ENCODE measurements at places on chromosomes 2 and 18. TPM values are rescaled to one million over a fixed set of nuclear protein-coding genes. Genes with fewer than 3 reads are reported as not detected.

DNA sequence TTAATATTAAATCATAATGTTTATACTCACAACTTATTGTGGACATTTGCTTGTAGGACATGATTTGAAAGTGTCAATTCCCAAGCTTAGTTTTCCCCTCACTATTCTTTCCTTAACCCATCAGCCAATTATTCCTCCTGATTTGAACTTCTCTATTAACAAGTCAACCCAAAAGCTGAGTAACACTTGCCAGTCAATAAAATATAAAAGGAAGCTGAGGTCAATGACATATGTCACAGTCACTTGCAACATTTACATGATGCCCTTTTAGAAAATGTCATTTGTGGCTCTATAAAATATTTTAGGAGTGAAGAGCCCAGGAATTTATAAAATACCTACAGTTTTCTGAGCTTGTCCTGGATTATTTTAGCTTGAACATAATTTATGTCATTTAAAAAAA is 7.2 kb downstream of the CCDC68 start:
- no peaks in the 10 kb centered on the region for H3K27me3 ChIP-seq
- no peak overlapping the region for H3K27ac ChIP-seq
- H3K4me1 ChIP-seq, result peaks cover 7% of the 10 kb centered on the region
- H3K4me3 ChIP-seq, result no peak overlapping the region
- no peak for DNase-seq

The HRH4 gene
- total RNA-seq, result 0.33 TPM

GRCh38 chr2:203740871-203741281 is 34.4 kb downstream of the CD28 start:
- no peak overlapping the region for H3K27ac ChIP-seq
- no peaks in the 10 kb centered on the region for H3K36me3 ChIP-seq

DNA sequence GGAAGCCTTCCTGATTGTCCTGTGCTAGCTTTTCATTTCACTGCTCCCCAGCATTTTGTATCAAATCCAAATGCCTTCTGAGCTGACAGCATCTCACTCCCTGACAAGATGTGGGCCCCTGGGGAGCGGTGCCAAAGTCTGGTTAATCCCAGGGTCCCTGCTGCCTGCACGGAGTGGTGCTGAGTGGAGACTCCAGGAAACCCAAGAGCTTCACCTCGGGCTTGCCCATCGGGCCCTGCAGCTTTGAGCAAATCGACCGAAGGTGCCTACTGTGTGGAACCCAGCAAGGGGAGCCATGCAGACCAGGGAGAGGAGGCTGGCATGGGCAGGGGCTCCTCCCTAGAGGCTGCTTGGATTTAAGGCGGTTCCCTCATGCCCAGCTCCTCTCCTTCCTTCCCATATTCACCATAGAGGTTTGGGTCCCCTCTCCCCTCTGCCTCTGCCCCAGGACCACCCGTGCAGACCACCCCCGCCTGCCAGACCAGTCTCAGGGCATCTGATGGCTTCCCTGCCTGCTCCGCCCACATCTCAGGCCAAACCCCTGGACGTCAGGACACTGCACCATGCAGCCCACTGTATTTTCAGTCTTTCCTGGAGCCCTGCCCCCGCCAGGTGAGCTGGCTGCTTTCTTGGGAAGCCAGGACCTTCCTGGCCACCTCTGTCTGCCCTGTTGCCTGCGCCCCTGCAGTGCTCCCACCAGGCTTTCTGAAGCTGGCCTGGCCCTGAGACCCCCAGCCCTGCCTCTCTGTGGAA is 37.8 kb downstream of the RRM2 start:
- H3K36me3 ChIP-seq, result no peaks in the 10 kb centered on the region
- DNase-seq, result no peak
- H3K4me1 ChIP-seq, result peaks cover 15% of the 10 kb centered on the region
- H3K4me3 ChIP-seq, result no peak overlapping the region
- no peak overlapping the region for H3K27ac ChIP-seq

GRCh38 chr2:47118581-47118980 is 36.5 kb downstream of the STPG4 start:
- no peak for DNase-seq
- no peak overlapping the region for H3K27ac ChIP-seq
- peaks cover 7% of the 10 kb centered on the region for H3K4me1 ChIP-seq
- H3K36me3 ChIP-seq, result no peaks in the 10 kb centered on the region
- no peaks in the 10 kb centered on the region for H3K27me3 ChIP-seq

DNA sequence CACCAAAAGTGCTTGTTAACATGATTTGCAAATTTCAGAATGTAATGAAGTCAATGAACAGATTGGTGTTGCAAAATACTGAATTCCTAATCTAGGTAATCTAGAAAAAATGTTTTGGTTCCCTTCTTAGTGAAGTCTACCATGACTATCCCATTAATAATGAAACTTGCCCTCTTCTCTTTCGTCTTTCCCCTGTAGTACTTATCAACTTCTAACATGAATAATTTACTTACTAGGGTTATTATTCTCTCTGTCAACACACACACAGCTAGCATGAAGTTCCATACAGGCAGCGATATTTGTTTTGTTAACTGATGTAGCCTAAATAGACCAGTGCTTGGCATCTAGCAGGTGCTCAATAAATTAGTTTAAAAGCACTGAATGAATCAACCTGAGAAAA is 160.2 kb downstream of the NCK2 start:
- peaks cover 38% of the 10 kb centered on the region for H3K4me1 ChIP-seq
- no peaks in the 10 kb centered on the region for H3K27me3 ChIP-seq
- no peak for DNase-seq
- H3K4me3 ChIP-seq, result no peak overlapping the region
- no peaks in the 10 kb centered on the region for H3K36me3 ChIP-seq
- H3K27ac ChIP-seq, result no peak overlapping the region

DNA sequence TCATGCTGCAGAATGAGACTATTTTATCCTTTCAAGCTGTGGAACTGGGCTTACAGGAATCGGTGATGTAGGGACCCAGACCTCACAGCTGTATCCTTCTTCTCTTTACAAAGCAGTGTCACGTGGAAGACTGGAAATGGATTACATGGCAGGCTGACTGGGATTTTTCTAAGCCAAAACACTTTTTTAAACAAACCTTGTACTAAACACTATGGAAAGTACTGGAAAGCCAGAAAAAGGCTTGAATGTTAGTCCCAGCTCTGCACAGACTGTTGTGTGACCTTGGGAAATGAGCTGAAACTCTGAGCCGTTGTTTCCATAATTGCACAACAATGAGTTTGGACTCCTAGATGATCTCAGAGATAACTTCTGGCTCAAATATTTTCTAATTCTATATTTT is 7.6 kb upstream of the ADAM23 start:
- H3K36me3 ChIP-seq, result no peaks in the 10 kb centered on the region
- DNase-seq, result no peak
- no peak overlapping the region for H3K4me3 ChIP-seq

The DNAJC5G gene
- 1.2 TPM for total RNA-seq

GRCh38 chr2:229456091-229456490 is 185.0 kb upstream of the PID1 start:
- no peak for DNase-seq
- H3K4me1 ChIP-seq, result no peaks in the 10 kb centered on the region
- no peak overlapping the region for H3K4me3 ChIP-seq

The CFC1 gene
- total RNA-seq, result not detected

The TUBA3D gene
- 86.3 TPM for total RNA-seq

- H3K36me3 ChIP-seq, result no peaks in the 10 kb centered on the region
- peaks cover 6% of the 10 kb centered on the region for H3K4me1 ChIP-seq
- peak overlapping the region; percentile 15 for H3K27ac ChIP-seq
- no peak overlapping the region for H3K4me3 ChIP-seq
- H3K27me3 ChIP-seq, result peaks cover 7% of the 10 kb centered on the region
These were observed 60.5 kb downstream of the NCAPH start for GRCh38 chr2:96396095-96396494.

- H3K27me3 ChIP-seq, result no peaks in the 10 kb centered on the region
- H3K4me3 ChIP-seq, result no peak overlapping the region
- H3K36me3 ChIP-seq, result no peaks in the 10 kb centered on the region
These were observed 107.9 kb downstream of the CABLES1 start for GRCh38 chr18:23243178-23243577.

DNA sequence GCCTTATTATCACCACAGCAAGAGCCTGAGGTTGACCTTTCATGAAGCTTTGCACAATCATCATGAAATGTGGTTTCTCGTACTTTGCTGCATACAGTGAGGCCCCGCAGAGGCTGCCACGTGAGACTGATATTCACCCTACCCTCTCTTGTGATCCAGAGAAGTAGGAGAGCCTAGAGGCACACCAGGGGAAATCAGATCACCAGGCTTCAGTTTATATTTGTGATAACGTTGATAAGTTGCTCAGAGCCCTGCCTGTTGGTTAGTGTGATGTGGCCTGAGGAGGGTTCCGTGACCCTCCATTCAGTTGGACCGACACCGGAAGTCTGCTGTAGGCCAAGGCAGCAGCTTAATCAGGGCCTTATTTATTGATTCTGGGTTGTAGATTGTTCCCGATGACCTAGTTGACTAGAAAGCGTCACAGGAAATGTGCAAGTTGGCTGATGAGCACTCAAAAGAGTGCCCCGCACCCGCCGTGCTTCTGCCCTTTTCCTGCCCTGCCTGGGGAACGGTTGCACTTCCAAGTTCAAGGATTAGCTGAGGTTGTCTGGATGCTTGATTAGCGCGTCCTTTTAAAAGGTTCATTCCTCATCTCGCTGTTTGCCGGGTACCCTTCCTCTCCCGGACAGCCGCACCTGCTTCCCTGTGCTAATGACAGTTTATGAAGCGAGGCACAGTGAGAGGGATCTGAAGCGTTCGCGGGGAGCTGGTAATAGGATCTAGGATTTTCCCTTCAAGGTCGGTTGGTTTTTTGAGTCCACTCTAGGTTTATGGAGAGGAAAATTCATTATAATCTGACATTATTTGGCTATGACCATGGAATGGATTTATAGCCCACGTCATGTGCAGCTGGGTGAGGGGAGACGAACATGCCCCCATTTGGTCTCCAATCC is 146.4 kb downstream of the SH3RF3 start:
- DNase-seq, result no peak
- no peaks in the 10 kb centered on the region for H3K36me3 ChIP-seq
- H3K27ac ChIP-seq, result no peak overlapping the region
- H3K27me3 ChIP-seq, result no peaks in the 10 kb centered on the region
- H3K4me1 ChIP-seq, result peaks cover 47% of the 10 kb centered on the region

DNA sequence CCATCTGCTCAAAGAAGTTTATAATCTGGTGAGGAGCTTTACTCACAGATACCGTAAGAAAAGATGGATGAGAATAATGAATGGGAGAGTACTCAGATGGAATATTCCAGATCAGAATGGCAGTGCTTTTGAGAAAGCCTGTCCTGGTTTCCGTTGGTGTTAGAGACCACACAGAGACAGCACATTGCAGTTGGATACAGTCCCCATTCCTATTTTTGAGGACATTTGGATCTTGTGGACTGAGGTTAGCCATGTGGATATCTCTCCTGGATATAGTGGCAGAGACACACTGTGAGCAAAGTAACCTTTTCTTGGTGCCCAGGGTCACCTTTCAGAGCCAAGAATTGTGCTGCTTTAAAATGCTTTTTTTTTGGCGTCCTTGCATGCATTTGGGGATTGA is 63.7 kb downstream of the TANC1 start:
- DNase-seq, result no peak
- H3K4me1 ChIP-seq, result peaks cover 73% of the 10 kb centered on the region
- no peak overlapping the region for H3K4me3 ChIP-seq

GRCh38 chr2:14632133-14632936 is at the start of gene LRATD1:
Gene LRATD1 (plus strand): TSS chr2:14632717. CDS start chr2:14633980, 1,263 bp downstream.
- H3K4me1 ChIP-seq, result peaks cover 43% of the 10 kb centered on the region
- H3K27ac ChIP-seq, result no peak within 1 kb of the TSS
- H3K4me3 ChIP-seq, result peak within 1 kb of the TSS; percentile 73
- no peaks in the 10 kb centered on the region for H3K36me3 ChIP-seq
- H3K27me3 ChIP-seq, result peaks cover 91% of the 10 kb centered on the region
- DNase-seq, result peak; percentile 80

The ID2 gene
- total RNA-seq, result 32.2 TPM

DNA sequence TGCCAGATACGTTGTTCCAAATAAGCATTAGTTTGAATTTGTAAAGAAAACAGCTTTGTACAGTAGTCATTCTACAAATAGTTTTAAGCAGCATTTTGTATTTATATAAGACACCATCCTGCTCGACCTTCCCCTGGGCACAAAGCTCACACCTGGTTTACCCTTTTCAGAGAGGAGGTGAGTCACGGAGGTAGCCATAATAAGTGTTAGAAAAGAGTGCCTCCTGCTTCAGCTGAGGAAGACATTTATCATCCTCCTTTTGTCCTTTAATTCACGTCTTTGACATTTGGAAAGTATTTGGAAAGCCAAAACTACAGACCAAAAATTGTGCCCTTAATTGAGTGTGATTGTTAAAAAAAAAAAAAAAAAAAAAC is 6.8 kb downstream of the RAB12 start:
- H3K27ac ChIP-seq, result peak overlapping the region; percentile 71
- no peak for DNase-seq
- no peaks in the 10 kb centered on the region for H3K36me3 ChIP-seq
- H3K4me1 ChIP-seq, result peaks cover 95% of the 10 kb centered on the region
- H3K4me3 ChIP-seq, result no peak overlapping the region

DNA sequence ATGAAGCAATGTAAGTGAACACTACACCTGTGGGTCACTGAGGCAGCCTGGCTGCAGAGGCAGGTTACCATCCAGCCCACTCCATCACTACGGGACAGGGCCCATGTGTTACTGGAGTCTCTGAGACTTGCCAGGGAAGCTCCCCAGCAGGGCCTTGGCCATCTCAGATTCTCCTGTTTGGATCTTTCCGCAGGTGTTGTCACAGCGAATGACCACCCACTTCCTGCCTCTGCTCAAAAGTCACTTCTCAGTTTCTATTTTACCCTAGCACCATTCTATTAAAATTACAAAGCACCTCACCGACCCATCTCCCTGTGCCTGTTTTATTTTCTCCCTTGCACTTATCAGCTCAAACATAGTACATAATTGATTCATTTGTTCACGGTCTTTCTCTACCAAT is 34.5 kb upstream of the L3MBTL4 start:
- H3K27me3 ChIP-seq, result peaks cover 8% of the 10 kb centered on the region
- DNase-seq, result no peak
- H3K27ac ChIP-seq, result no peak overlapping the region
- H3K36me3 ChIP-seq, result no peaks in the 10 kb centered on the region
- H3K4me1 ChIP-seq, result no peaks in the 10 kb centered on the region

Data from left ventricle myocardium inferior (tissue), 1 donor.